Urothelium cell line (cell line): ENCODE measurements at places on chromosomes 3 and 15.

DNA sequence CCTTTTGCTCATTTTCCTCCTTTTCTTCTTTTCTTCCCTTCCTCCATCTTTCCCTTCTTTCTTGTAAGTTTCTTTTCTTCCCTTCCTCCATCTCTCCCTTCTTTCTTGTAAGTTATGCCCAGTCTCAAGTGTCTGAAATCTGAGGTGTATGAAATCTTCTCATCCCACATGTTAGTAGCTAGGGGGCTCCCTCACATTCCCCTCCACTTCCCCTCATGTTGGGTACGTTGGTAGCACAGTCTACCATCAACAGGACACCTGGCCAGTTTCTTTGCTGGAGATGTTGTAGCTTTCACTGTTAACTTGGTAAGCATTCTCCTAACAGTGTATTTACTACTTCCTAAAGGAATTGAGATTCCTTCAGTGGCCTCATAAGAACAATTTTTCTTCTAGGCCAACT, 133.9 kb downstream of the ALDH1A2 start:
- DNase-seq = no peak

- peak; percentile 65 for DNase-seq
Observed at GRCh38 chr3:24680214-24680967, 185.7 kb upstream of the THRB start.

GRCh38 chr15:34360298-34360697, 6.7 kb downstream of the LPCAT4 start:
- DNase-seq = no peak

DNA sequence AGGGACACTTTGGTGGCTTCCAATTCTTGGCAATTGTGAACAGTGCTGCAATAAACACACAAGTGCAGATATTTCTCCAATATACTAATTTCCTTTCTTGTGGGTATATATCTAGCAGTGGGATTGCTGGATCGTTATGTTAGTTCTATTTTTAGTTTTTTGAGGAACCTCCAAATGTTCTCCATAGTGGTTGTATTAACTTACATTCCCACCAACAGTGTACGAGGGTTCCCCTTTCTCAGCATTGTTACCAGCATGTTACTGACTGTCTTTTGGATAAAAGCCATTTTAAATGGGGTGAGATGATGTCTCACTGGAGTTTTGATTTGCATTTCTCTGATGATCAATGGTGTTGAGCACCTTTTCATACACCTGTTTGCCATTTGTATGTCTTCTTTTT, 92.8 kb downstream of the DAPK2 start:
- DNase-seq = no peak

DNA sequence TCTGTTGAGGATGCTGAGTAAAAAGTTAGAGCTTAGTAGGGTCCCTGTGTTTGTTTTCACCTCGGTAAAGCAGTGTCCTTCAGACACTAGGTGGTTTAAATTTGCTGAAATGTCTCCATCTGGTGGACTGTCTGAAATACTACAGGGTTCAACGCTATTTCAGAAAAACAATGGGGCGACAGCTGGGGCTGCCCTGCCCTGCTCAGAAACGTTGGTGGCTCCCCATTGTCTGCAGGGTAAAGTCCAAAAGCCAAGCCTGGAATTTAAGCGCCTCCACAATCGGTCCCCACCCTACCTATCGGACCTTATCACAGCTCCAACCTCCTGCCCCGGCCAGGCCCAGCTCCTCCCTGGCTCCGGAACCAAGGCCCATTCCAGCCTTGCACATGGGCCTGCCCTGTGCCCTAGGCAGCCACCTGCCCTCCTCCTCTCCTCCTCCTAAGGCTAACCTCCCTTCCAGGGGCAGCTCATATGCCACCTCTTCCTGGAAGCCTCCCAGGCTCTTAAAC, 4.3 kb upstream of the TSEN2 start:
- peak; percentile 67 for DNase-seq

DNA sequence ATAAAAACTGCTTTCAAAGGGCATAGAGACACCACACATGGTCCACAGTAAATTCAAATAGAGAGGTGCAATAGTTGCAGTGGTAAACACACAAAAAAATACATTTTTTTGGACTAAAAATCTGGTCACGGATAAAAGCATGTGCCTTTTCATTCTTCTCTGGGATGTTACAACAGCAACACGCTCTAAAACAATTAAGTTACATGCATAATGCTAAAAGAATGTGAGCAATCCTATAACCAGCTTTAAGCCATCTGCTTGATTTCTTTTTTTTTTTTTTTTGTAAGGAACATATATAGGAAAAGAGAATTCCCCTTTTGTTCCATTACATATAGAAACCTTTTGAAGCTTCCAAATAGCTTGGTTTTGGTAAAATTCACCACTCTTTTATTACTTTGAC, 20.0 kb downstream of the WNT5A start:
- DNase-seq = no peak

DNA sequence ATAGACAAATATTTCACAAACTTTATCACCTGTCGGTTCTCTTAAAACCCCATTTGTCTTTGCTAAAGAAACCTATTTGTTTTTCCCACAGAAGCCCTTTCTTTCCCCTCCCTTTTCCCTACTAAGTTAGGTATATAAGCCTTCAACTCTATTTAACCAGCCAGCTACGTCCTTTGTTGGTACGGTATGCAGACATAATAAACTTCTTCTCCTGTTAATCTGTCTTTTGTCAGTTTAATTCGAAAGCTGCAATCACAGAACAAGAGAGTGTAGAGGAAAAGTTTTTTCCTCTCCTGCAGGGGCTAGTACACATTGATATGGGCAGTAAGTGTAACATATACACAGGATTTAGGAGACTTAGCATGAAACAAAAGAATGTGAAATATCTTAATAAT, 21.9 kb upstream of the C15orf39 start:
- DNase-seq = no peak

GRCh38 chr3:77707281-77707680, 667.4 kb downstream of the ROBO2 start:
- no peak for DNase-seq
